ENCODE measurements at places on chromosomes 12 and 14.

DNA sequence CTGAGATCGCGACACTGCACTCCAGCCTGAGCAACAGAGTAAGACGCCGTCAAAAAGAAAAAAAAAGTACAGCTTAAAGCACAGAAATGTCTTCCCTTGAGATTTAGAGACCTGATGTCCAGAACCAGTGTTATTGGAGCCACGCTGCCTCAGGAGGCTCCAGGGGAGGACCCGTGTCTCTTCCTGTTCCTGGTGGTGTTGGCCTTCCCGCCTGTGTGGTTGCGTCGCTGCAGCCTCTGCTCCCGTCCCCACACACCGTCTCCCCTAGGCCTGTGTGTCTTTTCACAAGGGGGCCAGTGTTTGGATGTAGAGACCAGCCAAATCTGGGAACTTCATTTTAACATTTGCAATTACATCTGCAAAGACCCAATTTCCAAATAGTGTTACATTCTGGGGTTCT lies 8.6 kb upstream of the FBRSL1 start:
- no peak for DNase-seq

DNA sequence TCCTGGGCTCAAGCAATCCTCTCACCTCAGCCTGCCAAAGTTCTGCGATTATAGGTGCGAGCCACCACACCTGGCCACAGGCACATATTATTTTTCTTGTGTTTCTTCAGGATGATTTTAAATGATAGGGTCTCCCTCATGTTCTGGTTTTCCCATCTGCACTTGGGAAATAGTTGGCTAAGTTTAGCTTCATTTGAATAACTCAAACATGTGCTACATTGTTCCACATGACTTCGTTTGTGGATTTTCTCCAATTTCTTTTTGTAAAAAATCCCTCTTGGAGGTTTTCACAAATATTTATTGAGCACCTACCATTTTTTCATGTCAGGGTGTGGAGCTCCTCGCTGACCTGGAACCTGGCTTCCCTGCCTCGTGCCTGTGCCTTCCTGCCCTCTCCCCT lies 55.2 kb upstream of the GNPNAT1 start:
- no peak for DNase-seq

DNA sequence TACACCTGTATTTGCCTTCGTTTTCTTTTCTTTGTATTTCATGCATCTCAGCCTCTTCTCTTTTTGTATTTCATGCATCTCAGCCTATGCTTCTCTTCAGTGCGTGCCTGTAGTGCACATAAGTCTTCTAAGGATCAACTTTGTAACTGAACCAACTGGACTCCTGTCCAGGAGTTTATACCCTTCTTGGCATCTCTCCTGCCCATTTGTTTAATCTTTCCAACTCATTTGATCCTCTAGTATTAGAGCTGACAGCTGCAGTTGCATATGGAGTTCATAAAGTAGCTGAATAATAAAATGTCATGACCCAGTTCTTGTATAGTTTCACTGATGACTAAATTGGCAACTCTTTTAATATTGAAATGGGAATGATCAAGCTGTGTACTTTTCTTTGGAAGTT lies 89.7 kb downstream of the FGD4 start:
- no peak for DNase-seq

DNA sequence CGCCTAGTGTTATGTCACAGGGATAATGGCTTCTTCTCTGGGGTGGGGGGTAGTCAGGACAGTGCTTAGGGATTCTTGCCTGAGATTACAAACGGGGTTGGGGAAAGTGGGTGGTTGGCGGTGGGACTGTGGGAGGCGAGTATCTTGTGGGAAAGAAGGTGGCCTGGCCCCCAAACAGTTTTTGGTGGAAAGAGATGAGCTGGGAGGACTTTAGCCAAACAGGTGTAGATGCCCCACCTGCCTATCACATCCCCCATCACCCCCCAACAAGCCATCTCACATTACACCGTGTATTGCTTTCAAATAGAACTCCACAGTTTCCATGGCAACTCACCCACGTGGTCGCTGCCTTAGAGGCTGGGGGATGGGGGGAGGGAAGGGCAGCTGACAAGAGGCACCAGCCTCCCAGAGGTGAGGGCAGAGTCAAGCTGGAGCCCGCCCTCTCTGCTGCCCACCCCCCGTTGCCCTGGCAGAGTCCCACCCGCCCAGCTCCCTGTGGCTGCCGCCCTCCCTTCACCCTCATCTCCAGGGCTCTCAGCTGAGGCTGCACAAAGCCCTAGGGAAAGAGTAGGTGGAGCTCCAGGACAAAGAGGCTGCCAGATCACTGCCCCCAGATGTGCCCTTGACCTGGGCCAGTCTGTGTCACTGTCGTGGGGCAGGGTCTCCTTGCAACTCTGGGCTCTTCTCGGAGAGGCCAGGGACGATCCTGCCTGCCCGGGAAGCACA lies 98.3 kb downstream of the LRRC74A start:
- DNase-seq = no peak

GRCh38 chr12:81533054-81533453 lies 226.1 kb downstream of the PPFIA2 start:
- no peak for DNase-seq

DNA sequence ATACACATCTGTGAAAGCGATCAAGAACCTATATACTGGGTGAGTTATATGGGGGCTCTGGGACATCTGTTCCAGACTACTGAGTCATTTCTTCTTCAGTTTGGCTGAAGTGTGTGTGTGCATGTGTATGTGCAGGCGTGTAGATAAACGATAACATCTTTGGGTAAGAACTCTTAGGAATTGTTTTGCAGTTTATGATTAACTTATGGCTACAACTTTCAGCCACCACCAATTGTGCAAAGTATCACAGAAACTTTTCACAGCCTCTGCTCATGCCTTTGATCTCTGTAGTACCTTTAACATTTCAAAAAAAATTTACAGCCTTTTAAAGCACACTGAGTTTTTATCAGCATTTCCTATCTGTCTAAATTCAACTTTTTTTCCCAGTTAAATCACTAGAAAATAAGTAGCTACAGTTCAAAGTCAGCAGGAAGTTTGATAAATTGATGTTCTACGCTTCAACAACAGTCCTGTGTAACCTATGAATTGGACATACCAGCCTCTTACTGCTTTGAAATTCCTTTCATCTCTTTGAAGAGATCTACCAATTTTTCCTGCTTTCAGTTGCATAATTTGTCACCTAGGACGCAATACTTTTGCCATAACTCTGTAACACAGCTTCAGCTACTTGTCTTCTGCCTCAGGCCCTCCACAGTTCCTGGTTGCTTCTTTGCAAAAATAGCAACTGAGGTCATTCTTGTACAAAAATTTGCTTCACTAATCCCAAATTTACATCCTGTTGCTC lies 43.0 kb downstream of the PPM1H start:
- no peak for DNase-seq

DNA sequence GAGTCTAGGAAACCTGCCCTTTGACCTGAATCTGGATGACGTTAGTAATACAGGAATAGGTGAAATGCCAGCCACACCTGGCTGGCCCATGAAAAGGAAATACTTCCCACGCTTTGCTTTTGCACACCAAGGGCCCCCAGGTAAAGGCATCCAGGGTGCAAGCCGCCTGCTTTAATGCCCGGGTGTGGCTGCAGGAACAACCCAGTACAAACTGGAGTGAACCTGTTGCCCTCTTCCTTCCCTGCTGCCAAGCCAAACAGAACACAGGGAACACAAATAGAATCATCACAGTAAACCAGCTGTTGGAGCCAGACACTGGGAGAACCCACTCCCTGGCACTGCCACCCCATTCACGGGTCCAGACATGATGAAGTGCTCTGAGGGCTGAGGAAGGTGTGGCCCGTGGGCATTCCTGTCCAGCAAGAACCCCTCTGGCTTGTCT lies 24.2 kb upstream of the FOS start:
- no peak for DNase-seq

DNA sequence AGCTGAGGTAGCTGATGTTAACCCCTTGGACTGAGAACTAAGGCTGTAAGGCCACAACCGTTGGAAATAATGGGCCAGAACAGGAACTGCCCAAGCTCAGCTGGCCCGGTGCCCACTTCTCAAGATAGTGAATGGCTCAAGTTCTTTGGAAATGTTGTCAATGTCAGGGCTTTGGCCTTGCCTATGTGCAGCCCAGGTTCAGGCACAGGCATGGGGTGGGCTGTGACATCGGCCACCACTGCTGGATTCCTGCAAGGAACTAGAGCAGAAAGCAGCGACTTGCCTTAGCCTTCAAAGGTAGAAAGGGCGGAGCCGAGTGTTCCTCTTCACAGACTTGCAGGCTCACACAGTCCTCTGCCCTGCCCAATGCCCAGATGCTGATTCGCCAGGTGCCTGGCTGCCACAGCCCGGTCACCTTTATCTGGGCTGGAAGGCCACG lies 291.2 kb downstream of the ZFP36L1 start:
- DNase-seq = no peak

GRCh38 chr14:102500158-102500662 lies 9.4 kb downstream of the ANKRD9 start:
- no peak for DNase-seq

- no peak for DNase-seq
Measured at GRCh38 chr12:69873429-69873828, 48.4 kb downstream of the MYRFL start.

- no peak for DNase-seq
Measured at GRCh38 chr12:91381309-91381804, 198.7 kb upstream of the DCN start.

DNA sequence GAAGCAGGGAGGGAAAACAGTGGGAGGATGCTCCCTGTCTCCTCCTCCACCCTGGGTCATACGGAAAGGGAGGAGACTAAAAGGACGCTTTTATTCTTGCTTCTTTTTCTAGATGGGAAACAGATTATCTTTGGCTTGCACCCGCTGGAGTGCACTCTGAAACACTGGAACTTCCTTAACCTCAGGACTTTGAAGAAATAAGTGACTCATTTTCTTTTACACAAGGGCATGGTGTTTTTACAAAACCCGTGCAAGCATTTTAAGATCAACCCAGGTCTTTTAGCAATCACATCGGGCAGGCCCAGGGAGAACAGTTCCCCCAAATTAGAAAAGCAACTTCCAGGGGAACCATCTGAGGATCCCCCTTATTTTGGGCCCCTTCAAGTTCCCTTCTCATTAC lies 80.9 kb upstream of the TSPAN11 start:
- DNase-seq = no peak

DNA sequence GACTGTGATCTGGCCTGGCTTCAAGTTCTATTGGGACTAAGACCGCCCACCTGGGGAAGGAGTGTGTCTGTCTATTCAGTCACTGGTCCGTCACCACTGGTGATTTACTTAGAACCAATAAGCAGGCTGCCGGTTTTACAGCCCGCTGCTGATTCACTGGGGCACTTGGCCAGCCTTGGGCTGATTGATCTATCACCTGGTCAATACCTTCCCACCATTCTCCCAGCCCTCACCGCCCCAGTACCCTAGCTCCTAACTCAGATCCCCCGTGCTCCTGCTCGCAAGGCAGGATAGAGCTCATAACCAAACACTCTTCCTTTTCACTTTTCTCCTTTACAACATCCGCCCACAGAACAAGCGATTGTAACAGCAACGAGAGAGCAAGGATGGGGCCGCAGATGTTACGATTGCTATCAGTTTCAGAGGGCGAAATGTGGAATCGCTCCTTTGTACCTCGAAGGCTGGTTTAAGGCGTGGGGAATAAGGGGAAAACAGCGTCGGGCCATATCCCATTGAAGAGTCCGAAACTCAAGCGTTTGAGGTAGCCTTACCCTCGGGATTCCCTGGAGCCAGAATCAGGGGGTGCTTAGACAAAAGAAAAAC lies 672 bp downstream of the RDH11 start:
- DNase-seq = peak; percentile 45

DNA sequence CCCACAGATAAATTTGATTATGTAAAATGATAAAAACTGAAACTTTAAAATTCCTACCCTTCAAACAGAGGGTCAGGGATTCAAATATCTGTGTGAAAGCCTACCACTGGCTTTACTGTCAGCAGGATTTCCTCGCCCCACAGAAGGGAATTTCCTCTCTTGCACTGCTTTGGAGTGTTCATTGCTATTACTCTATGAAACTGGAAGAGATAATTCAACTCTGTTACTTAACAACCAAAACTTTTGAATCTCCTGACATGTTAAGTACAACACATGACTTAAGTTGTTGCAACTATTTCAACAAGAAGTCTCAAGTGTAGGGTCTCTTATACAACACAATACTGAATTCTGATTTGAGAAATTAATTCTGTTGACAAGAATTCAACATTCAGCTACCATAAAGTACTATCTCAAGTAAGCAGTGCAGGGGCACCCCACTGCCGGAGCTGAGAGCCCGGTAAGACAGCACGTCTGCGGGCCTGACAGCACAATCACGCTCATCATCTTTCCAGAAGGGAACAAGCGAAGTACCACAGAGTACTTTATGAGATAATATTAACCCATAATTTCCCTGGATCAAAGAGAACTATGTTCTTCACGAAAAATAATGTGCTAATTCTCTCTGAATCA lies 22.9 kb downstream of the DICER1 start:
- DNase-seq = no peak

- no peak for DNase-seq
Measured at GRCh38 chr12:54381136-54381535, 3.4 kb downstream of the ZNF385A start.

DNA sequence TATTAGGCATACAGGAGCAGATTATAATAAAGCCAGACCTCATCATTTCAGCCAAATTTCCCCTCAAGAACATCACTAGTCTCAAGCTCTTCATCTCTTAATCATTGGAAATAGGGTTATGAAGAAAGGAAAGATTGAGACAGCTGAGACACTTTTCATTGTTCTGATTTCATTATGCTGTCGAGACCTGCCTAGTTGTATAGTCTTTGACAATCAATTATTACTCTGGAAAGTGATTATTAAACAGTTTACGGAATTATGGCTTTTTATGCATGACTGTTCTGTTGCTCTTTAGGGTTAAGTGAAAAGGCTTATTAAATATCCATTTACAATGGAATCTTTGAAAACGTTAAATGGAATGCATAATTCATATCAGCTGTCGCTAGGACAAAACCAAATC lies 48.3 kb downstream of the TTC6 start:
- DNase-seq = no peak

- DNase-seq = no peak
Measured at GRCh38 chr14:57870686-57871457, 5.0 kb upstream of the SLC35F4 start.

DNA sequence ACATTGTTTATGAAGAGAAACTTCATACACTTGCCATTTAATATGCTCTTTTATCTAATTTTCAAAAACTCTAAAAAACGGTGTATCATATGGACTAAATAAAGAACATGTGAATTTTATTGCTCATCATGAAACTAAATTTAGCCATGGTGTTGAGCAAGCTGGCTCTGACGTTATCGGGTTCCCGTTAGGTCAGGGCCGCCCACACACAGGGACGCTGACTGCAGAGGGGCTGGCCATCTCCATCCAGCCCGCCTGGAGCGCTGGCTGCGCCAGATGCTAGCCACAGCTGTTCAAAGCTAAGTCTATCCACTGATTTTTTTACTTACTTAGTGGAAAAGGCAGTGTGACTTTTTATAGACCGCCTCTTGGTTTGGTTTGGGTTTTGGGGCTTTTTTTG lies 36.5 kb upstream of the DYNC1H1 start:
- DNase-seq = no peak

All from stimulated activated CD8-positive, alpha-beta memory T cell treated with anti-CD3 and anti-CD28 coated beads, Interleukin-2, amount 100 ng/mL, for 1 hour (primary cell).